NCI-H1105 (cell line): ENCODE measurements at places on chromosomes 1 and 21.

DNA sequence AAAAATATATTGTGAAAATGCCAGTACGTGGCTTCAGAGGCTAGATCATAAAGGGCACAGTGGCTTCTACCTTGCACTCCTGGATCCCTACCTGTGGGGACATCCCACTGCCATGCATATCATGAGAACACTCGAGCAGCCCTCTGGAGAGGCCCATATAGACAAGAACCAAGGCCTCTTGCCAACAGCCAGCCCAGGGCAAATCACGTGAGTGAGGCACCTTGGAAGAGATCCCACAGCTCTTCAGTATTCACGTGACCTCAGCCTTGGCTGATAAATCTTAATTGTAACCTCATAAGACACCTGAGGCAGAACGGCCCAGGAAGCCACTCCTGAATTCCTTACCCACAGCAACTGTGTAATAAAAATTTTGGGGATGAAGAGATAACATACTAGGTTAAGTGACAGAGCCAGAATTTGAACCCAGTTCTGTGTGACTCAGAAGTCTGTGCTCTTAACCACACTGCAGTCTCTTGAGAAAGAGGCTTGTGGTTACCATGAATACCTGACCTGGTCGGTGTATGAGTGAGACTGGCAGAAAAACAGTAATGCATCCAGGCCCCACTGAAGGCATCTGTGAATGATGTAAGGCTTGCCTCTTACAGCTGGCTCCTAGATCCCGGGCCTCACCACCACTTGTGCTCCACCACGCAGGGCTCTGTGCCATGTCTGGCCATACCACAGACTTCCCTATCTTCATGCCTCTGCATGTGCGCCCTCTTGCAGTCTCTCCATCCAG, 6.9 kb upstream of the A3GALT2 start:
- peak; percentile 36 for DNase-seq

DNA sequence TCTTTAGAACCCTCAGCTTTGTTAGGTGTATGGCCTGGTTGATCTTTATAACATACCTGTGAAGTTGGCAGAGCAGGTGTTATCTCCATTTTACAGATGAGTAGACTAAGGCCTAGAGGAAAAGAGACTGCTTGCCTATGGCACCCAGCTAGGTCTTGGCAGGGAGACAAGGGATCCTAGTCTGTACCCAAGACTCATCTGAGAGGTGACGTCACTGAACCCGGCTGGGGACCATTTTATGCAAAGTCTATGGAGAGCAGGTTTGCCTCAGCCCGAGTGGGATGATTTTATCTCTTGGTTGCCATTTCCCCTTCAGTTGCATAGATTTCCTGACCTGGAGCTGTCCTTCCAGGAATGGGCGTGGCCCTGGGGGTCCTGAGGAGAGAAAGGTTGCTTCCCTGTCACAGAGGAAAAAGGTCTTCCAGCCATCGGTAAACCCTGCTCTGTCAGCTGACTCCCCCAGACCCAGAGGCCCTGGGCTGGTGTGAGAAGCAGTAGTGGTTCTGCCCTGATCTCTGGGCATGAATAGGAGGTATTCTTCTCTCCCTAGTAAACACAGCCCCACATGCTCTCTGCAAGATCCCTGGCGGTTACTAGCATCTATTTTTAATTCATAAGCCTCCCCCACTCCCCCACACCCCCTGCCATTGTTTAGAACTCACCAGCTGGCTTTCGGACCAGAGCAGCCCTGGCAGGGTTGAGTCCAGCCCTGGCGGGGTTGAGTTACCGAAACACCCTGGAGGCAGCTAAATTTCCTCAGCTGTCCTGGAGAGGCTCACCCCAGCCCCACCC, 19.6 kb downstream of the TMCC2 start:
- no peak for DNase-seq

- no peak for DNase-seq
Measured at GRCh38 chr1:46611691-46612221, 4.9 kb downstream of the MOB3C start.

- peak; percentile 46 for DNase-seq
Measured at GRCh38 chr1:160993544-160994193, 27.3 kb downstream of the F11R start.

- no peak for DNase-seq
Measured at GRCh38 chr1:48853006-48853405, 76.3 kb upstream of the BEND5 start.

DNA sequence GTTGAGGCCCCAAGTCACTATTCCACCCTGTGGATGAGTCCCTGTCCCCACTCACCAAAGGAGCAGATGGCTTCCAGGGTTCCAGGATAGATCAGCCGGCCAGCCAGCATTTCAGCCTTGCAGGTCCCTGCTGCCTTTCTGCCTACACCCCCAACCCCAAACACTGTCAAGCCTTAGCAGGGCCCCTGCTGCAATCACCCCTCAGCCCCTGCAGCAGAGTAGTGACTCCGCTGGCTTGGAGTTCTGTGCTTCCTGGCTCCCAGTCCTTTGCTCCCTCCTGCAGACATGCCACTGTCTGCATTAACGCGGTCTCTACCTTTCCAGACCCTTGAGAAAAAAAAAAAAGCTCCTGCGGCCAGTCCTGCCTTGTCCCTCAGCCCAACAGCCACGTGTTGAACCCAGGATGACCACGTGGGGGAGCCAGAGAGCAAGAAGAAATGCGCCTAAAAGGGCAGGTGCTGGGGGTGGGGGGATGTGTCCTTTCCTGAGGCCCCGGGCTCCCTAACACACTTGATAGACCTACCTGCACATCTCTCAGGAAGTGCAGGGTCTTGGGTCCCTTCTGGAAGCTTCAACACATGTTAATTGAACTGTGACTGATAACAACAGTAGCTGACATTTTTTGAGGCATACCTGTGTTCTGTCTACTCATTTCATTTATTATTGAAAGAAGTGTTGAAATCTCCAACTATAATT, 37.4 kb downstream of the RASSF5 start:
- peak; percentile 66 for DNase-seq

GRCh38 chr1:119004781-119005180, 16.6 kb upstream of the TBX15 start:
- DNase-seq, result no peak

- no peak for DNase-seq
Measured at GRCh38 chr1:6584126-6585080, 4.6 kb downstream of the ZBTB48 start.

- no peak for DNase-seq
Measured at GRCh38 chr1:100358210-100358609, 5.9 kb downstream of the CDC14A start.

GRCh38 chr1:169914531-169914930, 20.8 kb upstream of the SCYL3 start:
- DNase-seq, result no peak

GRCh38 chr21:26032263-26032662, 138.3 kb downstream of the APP start:
- no peak for DNase-seq

DNA sequence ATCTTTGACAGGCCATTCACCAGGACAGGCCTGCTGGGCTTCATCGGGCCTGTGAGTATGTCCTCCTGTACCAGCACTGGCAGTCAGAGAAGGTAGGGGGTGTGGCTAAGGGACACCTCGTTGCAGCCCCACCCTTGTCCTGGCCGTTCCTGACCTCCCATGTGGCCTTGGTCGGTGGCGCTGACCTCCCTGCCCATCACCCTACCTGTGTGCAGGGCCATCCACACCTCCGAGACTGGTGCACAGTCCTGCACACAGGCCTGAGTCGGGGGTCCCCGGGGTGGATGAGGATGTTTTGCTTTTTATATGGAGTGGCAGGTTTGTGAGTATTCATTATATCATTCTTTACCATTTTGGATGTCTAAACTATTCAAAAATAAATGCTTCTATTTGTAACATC, 59.0 kb downstream of the S100B start:
- DNase-seq, result no peak

GRCh38 chr1:168007691-168008090, 70.8 kb upstream of the MPC2 start:
- DNase-seq, result no peak

GRCh38 chr1:210935905-210936304, 198.0 kb downstream of the KCNH1 start:
- DNase-seq, result no peak

DNA sequence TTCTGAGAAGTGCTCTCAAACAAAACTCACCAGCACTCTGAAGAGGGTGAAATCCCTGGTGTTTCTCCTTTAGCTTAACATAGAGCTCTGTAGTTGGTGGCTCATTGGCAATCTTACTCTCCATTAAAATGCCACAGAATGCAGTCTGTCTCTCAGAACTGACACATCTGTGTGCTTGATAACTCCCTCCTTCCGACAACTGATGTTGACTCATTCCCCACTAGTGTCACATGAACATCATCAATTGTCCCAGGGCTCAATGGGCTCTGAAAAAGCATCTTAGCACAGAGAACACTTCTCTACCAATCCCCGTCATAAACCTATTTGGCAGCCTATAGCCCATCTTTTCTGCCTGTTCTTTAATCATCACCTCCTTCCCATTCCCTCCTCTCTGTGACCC, 133.2 kb upstream of the ZC3H11B start:
- no peak for DNase-seq

DNA sequence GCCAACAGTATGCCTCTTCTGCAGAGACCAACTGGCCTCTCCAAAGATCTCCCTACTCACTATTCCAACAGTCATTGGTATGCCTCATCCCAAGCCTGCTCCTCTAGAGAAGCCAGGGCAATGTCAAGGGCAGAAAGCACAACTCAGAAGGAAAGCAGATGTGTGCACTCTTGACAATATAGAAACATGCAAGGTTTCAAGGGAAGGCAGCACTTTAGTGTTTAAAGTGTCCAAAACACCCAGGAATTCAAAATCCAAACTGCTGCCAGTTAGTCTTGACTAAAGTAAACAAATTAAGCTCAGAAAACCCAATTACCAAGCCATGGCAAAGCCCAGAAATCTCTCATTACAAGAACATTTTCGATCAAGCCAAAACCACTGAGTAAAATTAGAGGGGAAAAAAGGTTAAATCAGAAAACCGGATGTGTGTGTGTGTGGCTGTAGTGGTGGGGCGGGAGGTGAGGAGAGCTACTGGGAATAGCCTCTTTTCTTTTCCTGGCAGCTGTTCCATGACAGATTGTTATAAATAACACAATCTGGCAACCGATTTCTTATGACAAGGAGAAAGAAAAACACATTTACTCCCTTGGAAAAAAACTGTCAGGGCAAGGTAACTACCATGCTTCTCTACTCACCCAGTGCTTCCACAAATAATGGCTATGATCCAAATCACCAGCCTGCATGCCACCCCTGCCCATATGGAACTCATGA, 39.2 kb downstream of the EIF2B3 start:
- peak; percentile 48 for DNase-seq

DNA sequence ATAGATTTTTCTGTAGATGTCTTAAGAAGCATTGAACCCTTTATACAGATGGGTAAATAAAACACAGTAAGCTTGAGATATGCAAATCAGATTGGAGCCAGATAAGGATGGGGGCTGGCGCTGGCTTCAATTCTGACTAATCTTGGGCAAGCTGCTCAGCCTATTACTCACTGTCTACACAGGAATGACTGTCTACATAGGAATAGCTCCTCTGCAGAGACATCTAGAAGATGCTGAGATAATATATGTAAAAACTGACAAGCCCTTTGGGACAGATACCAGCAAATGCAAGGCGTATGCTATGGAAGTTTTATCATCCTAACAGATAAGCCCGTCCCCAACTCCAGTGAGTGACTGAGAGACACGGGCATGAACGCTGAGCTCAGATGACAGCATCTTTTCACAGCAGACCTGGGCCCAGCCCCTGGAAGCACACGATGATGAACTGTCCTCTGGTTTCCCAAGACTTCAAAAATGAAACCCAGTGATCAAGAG, 1.7 kb downstream of the CLDN14 start:
- DNase-seq, result no peak

DNA sequence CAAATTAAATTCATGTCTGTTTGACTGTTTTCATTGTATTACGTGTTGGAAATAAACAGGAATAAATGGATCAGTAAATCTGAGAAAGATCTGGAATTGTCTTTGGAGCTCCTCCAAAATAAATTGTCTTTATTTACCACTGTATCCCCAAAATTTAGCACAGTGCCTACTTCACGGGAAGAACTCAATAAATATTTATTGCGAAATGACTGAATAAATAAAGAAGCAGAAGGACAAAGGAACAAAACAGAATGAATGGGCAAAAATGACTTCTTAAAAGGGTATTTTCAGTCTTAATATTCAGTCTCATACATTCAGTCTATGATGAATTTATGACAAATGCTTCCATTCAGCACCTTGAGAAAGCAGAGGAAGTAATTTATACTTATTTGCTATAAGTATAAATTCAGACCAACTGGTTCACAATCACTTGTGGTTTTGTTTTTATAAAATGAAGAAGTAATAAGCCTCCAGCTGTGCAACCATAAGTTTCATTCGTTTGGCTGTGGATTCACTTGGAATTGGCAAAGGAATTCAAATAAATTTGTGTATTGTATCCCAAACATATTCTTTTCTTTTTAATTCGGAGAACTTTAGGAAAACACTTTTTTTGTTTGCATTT, 19.2 kb upstream of the PRKAA2 start:
- no peak for DNase-seq

DNA sequence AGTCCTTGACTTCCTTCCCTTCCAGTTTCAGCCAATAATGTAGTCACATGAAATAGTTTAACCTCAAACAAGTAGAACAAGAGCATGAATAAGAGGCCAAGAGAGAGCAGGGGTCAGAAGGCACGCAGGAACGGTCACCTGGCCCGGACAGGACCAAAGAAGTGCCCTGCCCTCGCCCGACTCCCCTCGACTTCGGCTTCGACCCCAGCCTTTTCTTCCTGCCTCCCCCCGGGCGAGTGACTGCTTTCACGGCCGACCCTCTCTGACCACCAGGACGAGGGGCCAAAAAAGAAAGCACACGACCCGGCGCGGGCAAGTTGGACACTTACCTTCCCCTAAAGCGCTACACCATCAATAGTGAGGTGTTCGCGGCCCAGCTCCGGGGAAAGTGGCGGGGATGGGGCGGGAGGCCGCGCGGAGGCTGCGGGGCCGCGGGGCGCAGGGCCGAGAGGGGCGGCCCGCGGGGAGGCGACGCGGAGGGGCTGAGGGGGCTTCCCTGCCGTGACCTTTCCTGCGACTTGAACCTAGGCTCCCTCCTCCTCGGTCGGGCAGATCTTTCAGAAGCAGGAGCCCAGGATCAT, 519 bp downstream of the RERE start:
- no peak for DNase-seq

DNA sequence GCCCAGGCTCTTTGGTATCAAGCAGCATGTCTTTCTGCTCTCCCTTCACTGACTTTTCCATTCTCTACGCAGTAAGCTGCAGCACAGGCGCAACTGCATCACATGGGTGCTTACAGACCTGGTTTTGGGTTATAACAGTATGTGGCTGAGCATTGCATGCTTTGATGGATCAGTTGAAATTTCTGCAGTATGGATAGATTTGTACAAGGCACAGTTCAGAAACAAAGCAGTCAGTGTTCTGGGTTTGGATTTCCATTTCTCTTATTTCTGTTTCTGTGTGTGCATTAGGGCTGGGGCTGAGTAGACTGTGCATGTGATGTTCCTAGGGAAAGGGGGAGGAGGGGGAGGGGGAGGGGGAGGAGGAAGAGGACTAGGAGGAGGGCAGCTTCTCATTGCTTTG, 4.5 kb downstream of the FAM163A start:
- no peak for DNase-seq

GRCh38 chr1:21946836-21947587, 9.9 kb upstream of the HSPG2 start:
- no peak for DNase-seq
